Activated T-cell treated with anti-CD3 and anti-CD28 coated beads, Interleukin-2, amount 50 U/mL, for 1 hour (primary cell): ENCODE measurements at places on chromosomes 3 and 15.

DNA sequence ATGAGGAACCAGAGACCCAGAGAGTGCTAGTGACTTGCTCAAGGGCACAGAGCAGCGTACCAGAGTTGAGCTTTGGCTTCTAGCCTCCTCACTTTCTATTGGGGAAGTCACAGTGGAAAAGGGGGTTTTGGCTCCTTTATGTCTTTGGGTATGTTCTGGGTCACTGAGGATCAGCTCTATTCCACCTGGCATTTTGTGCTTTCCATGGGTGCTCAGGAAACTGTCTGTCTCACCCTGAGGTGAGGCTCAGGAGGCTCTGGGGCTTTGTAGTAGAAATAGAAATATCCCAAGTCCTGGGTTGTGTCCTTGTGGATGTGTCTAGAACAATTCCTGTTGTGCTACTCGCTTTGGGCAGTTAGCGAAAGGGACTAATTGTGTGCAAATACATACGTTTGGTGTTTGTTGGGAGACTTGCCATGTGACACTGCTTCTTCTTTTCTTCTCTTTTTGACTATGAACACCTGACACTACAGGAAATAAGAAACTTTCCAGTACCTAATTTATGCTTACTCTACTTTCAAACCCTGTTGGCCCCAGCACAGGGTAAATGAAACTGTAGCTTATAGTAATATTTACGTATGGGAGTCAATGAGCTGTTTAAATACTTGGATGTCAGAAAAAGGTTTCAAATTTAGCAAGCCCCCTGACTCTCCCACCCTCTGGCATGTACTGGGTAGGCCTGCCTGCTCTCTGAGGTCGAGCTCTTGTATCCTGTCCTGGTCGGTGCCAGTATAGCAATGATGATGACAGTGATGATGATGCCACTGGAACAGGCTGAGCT is 35.6 kb downstream of the SMAD3 start:
- DNase-seq = no peak

DNA sequence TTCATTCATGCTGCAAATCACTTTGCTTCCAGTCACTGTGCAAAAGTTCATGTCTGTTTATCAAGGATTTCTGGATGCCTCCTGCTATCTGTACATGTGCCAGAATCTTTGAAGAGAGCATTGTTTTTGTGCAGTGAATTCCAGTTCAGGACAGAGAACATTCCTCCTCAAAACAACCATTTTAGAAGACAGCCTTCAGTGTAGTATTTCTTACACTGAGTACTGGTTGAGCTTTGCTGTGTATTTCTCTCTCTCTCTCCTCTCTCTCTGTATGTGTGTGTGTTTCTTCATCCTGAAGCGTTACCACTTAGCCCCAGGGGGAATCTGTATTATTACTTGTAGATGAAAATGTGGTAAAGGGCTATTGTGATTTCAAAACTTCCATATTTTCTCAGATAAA is 123.8 kb upstream of the CHL1 start:
- DNase-seq = no peak

GRCh38 chr3:53821631-53822121 is 24.5 kb downstream of the CHDH start:
- no peak for DNase-seq

- no peak for DNase-seq
These were observed 54.3 kb upstream of the SLC24A5 start for GRCh38 chr15:48066456-48066855.

DNA sequence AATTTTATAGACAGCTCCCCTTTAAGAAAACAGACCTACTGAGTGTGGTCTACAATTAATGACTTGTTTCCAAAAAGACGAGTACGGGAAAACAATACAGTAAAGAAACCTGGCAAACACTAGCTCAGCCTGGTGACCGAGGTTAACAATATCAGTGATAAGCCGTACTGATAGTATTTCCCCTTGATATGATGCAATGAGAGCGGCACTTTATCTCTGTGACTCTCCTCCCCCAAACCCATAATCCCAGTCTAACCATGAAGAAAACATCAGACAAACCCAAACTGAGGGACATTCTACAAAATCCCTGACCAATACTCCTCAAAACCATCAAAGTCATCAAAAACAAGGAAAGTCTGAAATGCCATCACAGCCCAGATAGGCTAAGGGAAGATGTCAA is 8.2 kb downstream of the DENND4A start:
- DNase-seq = no peak

DNA sequence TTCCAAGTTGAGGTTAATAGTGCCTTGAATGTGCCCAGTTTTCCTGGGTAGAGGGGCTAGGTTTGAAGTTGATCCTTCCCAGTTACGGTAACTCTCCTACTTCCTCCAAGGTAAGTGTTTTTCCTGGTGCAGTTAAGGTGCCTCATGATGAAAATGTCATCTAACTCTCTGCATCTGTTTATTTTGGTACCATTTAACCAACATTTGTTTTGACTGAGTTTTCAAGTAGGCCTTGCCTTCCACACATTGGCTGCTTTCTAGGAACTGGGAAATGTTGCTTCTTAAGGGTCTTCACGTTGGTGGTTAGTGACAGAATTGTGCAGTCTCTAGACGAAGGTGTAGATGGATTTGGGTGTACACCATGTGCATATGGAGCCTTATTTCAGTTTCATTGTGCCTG is 31.3 kb downstream of the USP3 start:
- no peak for DNase-seq

DNA sequence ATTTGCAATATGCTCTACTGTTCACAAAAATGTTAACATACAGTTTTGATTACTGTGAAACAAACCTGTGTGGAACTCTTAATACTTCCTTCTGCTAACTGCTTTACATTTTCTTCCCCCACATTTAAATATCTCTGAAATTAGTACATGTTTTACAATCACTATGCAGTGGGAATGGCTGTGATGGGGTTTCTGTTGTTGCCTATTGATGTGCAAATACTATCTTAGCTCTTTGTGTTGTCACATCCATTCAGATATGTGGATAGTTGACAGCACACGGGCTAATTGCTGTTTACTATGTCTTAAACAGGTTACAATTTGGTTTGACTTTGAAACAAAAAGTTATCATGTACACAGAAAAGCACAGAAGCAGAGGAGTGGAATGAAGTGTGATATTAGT is 95.8 kb upstream of the CCNL1 start:
- no peak for DNase-seq

DNA sequence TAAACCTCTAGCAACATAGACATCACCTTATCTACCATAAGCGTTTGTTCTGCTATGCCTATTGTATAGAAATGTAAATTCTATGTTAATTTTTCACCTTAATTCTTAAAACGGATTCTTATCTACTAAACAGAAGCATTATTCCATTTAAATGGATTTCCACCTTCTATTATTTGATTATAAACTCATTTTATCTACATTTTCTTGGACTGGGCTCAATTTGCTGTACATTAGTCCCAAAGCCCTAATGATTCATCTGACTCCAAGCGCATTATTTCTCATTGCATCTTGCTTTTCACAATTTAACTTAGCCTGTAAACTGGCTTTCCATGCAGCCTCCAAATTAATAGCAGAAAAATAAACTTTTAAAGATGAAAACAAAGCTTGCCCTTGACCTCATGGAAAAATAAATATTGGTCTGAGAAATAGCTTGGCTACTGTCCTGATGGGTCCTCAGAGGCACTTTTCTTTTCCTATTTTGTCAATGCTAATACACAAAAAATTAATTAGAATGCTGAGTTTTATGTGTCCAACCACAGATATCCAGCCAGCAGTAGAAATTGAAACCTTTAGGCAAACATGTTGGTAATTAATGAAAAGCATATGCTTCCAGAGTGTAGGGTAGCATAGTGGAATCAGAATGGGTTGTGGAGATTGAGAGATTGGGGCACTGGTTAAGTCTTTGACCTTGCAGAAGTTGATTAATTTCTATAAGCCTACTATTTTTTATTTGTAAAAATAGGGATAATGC is 81.4 kb upstream of the CFAP20DC start:
- no peak for DNase-seq

DNA sequence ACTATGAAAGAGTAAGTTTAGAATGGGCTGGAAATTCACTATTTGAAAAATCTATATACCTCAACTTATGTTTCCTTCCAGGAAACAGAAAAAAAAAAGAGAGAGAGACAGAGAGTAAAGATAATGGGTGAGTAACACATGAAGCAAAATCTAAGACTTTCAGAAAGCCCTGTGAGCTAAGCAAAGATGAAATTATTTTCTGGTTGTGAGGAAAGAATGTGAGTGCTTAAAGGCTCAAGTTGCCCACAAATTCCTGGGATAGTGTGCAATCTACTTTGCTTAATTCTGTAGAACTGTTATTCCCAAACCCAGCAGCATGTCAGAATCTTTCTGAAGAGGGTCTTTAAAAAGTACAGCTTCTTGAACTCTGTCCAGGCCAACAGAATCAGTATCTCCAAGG is 337.7 kb upstream of the AGTR1 start:
- DNase-seq = no peak

DNA sequence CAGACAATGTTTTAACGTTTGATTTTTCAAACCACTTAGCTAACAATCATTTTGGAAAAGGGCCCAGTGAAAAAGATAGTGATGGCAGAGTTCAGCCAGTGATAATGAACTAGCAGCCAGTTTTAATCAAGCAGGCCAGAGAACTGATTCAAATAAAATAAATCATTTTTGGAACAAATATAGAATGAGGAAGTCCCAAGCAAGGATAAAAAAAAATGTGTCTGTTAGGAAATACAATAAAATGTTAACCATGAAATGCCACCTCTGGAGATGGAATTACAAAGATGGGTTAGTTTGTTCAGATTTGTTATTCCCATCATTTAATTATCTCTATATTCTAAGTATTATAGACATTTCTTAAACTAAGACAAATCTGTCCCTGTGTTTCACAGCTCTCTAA is 1.1 kb downstream of the HERC1 start:
- no peak for DNase-seq

- DNase-seq = no peak
These were observed 34.8 kb upstream of the DCP1A start for GRCh38 chr3:53382106-53382505.

DNA sequence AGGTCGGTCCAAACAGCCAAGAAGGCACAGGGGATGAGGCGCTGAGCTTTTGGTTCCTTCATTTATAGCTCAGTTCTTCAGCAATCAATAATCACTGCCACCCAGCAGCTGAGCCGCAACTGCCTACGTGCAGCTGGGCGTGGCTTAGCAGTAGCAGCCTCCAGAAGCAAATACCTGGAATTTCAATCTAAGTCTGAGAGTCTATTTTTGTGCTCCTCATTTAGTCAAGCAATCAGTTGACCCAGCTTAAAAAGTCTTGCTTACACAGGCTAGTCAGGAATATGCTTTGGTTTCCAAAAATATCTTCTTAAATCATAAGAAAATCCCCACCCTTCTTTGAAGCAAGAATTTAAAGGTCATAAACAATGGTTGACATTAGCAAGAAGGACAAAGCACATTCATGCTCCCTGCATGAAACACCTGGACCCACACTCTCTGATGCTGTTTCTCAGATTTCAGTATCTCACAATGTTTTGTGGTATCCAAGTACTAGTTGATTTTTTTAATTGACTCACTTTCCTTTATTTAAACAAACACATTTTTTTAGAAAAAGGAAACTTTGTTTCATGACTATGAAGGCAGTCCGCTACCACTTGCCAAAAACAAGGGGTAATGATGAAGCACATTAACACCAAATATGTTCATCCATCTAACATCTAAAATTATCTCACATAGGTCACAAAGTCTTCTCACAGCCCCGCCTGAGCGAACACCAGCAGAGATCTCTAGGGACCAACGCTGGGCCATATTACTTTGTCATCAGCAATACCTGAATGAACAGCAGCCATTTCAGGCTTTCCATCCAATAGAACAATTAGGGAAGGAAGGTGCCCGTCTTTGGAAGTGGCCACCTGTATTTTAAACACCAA is 106.1 kb downstream of the OXNAD1 start:
- DNase-seq = no peak

DNA sequence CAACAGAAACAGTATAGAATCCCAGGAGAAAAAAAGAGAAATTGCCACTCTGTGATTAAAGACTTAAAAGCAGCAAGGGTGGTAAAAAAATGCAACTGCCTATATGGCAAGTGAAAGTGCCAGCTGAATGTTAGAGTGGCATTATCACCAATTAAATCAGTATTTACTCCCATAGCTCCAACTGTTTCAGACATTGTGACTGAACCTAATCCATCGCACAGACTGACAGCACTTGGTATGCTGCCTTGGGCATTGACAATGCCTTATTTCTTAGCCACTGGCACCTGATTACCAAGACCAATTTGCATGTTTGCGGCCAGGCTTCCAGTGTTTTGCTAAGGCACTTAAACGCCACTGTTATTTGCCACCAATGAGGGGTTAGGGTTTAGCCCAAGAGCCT is 201.9 kb upstream of the NECTIN3 start:
- no peak for DNase-seq

DNA sequence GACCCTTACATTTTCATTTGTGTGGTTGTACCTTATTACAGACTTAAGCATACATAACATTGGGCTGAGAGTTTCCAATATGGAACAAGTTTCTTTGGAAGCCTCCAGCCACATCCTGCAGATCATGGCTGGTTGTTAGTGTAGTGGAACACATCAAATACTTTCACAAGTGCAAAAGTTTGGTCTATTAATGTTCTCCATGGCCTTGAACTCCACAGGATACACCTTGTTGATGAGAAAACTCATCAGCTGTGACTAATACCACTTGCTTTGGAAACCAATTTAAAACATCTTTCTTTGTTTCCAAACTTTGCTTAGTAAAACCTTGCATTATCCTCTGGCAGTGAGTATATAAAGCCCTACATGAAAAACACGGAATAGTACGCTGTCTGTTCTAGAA is 46.1 kb downstream of the MYZAP start:
- no peak for DNase-seq

- DNase-seq = no peak
These were observed 6.8 kb upstream of the CLK3 start for GRCh38 chr15:74608786-74609185.

- DNase-seq = no peak
These were observed 521.5 kb upstream of the PPP2R3A start for GRCh38 chr3:135444058-135444457.

GRCh38 chr3:172685331-172686214 is 25.3 kb downstream of the NCEH1 start:
- DNase-seq = no peak
